ENCODE measurements at places on chromosomes 12 and 14.
A peak's percentile ranks its signal among the peaks of the same experiment; 100 is the strongest.

DNA sequence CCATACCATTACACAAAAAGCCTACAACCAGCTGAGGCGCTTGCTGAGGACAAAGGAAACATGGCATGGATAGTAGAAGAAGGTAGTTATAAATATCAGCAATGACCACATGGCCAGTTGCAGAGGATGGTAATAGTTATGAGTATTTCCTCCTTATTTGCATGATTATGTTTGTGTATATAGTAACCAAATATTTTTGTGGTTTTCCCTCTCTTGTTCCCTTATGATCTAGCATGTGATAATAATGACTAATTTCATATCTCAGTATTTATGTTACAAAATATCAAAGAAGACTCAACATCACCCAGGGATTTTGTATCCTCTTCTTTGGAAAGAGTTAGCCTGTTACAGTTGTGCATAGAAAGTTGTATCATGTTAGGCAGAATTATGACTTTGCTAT, 13.5 kb upstream of the CATSPERB start:
- DNase-seq, result no peak

- peak; percentile 81 for DNase-seq
Measured at GRCh38 chr14:35858521-35859209, 32.5 kb downstream of the BRMS1L start.

GRCh38 chr12:14545144-14546124, 22.2 kb downstream of the PLBD1 start:
- DNase-seq, result no peak

GRCh38 chr12:92721130-92721529, 18.3 kb downstream of the PLEKHG7 start:
- peak; percentile 11 for DNase-seq

DNA sequence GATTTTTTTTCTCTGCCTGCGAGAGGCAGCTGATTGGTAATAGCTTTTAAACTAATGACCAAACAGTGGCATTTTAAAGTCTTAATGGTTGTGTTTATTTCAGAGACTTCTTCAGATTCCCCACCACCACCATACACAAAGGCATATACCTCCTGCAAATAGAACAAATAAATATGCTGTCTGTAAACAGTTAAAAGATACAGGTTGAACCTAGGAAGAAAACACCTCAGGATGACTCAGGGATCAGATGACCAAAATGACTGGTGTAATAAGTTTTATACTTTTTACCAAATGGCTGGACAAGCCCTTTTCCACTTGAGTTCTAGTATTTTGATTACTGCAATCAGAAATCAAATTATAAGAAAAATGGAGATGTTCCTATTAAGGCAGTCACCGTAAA, 364.1 kb downstream of the PAWR start:
- no peak for DNase-seq

GRCh38 chr14:91509878-91510170, 286 bp downstream of the PPP4R3A start:
- DNase-seq, result no peak

DNA sequence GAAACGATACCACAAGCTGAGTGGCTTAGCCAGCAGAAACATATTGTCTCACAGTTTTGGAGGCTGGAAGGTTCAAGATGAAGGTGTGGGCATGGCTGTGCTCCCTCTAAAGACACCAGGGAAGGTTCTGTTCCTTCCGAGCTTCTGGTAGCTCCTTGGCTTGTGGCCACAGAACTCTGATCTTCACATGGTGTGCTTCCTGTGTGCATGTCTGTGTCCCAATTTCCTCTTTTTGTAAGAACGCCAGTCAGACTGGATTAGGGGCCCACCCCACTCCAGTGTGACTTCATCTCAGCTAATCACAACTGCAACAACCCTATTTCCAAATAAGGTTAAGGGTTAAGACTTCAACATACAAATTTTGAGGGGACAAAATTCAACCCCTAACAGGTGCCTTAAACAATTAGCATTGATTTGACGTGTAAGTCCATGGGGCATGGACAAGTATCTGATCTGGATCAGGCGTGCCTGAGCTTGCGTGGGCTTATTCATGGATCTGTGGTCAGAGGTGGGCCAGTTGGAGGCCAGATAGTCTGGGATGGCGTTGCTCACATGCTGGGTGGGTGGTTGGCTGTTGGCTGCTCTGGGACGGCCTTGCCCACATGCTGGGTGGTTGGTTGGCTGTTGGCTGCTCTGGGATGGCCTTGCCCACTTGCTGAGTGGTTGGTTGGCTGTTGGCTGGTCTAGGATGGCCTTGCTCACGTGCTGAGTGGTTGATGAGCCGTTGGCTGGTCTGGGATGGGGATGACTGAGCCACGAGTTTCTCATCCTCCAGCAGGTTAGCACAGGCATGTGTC, 88.5 kb downstream of the LGMN start:
- DNase-seq, result peak; percentile 44

DNA sequence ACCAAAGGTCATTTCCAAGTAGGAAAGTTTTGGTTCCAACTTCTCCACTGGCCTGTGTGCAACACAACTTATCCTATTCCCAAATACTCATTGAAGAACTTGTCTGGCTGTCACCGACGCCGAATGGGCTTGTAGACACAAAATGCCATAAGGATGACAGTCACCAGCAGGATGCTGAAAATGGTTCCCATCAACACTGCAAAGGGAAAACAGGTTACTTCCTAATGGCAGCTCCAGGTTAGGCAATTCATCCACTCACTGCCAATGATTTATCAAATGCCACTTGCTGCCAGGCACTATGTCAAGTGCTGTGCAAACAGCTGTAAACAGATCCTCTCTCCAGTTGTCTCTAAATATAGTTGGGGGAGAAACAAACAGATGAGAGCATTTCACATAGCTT, 6.1 kb downstream of the C12orf76 start:
- no peak for DNase-seq

DNA sequence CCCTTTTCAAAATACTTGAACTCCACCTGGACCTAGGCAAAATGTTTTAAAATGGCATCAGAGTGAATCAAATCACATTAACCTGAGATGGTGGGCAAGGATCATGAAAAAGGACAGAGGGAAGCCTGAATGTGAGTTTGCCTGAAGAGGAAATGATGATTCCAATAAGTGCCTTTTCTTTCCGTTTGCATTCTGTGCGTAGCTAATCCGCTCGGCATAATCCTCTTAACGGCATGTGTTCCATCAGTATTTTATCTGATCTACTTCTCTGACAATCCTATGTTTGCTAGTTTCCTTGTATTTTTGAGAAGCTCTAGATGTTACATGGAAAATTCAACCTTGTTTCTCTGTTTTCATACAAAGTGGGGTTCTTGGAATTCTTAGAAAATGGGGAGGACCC, 354.6 kb downstream of the NRXN3 start:
- DNase-seq, result no peak

DNA sequence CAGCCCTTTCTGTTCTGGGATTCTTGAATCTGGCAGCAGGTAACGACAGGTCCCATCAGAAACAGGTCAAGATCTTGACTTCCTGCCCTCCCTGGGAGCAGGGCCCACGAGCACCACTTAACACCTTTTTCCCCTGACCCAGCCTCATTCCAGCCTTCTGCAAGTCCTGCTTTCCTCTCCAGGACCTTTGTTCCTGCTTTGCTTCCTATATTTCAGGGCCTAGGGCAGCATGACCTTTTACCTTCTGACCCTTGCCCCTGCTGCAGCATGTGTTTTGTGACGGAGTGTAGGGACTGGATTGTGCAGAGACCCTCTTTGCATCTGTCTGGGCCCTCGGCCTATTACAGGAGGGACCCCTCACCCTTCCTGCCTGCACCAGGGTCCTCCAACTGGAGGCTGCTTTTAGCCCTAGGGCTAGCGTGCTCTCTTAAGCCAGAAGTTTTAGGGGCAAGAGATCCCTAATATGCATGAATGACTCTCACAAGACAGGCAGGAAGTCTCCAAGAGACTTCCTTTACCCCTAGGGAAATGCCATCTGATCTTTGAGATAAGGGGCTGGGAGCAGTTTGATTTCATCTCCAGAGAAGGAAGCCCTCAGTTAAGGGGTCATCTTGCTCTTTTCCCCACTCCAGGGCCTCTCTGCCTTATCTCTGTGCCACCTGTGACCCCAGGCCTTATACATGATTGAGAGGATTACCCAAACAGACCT, 209.4 kb upstream of the BCL2L14 start:
- no peak for DNase-seq

- no peak for DNase-seq
Measured at GRCh38 chr12:27824126-27824842, 44.2 kb upstream of the MANSC4 start.

All from amniotic epithelial cell (primary cell).